Central memory CD8-positive, alpha-beta T cell (primary cell): ENCODE measurements at places on chromosomes 3 and 15.
A peak's percentile ranks its signal among the peaks of the same experiment; 100 is the strongest.

DNA sequence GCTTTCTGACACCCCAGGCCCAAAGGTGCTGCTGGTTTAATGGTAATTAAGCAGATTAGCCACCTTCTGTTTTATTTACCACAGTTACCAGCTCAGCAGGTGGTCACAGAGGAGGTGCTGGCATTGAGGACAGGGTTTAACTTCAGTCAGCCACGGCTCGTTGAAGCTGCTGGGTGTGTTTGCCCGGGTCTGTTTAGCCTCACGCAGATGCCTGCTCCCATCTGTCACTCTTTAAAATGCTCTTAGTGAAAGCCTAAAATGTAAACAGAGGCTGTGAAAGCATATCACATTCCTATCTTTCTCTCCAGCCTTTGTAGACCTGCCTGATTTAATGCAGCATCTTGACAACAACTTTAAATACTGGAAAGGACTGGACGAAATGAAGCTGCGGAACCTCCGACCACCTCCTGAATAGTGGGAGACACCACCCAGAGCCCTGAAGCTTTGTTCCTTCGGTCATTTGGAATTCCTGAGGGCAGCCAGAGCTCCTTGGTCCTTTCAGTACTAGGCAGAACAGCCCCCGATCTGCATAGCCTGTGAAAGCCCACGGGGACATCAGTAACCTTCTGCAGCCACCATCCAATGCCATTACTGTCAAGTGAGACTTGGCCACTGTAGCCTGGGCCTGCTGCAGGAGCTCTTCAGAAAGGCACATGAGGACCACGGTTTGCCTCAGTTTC is 156.0 kb downstream of the PDE8A start:
- DNase-seq, result no peak

DNA sequence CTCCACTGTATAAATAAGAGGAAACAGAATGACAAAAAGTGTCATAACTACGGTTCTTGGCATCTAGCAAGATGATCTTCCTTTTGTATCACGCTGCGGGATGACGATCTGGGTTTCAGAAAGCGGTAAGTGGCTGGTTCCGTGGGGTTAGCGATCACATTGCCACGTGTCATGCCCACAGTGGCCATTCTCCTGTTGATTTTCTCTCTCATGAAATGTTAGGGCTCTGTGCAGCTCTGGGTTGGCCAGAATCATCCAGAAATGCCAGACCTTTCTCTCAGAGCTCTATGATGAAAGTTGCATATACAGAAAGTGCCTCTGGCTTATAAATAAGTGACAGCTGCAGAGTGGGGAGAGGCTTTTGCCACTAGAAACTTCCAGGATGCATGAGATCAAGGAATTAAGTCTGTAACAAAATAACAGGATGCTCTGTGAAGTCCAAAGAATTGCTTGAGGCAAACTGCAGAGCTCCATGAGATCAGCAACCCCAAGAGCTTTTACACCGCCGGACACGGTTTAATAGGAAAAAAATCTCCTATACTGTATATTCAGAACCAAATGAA is 71.6 kb downstream of the ABTB1 start:
- DNase-seq, result no peak

GRCh38 chr3:52225452-52226228 is at the start of gene TLR9:
Gene TLR9 (minus strand): TSS chr3:52225645. CDS start chr3:52225529, 116 bp downstream.
- DNase-seq, result no peak

GRCh38 chr15:73621286-73621826 is 11.8 kb downstream of the NPTN start:
- DNase-seq, result no peak

DNA sequence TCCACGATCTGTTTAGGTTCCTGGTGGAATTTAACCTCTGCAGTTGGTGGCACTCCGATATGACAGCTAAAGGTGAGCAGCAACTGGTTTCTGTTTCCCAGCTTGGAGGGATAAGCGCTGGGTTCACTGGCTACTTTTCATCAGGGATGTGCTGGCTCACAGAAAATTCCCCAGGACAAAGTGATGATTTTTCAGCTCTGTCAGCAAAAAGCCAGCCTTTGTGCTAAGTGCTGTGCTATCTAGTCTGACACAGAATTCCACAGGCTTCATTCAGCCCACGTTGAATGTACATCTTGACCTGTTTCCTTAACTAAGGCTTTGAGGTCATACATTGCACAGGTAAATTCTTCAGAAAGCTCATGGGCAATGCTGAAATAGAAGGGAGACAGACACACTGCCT is 81.5 kb upstream of the LRTM1 start:
- DNase-seq, result no peak

DNA sequence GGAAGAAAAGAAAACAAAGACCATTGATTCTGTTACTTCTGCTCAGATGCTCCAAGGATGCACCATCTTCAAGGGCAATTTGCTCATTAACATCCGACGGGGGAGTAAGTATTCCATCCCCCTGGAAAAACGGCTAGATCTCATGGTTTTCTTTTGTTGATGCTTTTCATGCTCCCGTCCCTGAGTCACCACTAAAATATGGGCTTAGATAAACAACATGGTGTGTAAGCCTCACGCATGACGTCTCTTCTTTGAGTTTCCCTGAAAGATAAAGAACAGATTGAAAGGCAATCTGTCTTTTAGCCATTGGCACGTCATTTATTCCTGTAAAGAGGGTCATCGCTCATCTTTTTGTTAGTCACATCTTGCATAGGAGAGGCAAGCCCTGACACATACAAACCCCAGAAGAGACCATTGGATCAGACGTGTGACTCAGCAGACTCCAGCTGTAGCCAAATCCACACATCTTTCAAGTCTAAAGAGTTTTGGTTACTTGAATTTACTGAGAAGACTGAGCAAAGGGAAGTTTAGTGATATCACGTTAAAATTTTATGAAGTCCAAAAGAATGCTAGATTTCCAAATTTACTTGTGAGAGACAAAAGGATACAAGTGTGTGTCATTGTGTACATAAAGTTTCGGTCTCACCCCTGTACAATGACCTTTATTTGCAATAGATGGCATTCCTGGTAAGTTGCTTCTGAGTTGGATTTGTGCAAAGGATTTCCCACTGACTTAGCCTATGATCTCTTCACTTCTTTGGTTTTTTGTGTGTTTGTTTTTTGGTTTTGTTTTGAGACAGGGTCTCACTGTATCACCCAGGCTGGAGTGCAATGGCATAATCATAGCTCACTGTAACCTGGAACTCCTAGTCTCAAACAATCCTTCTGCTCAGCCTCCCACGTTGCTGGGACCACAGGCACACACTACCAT is 110.5 kb downstream of the PGPEP1L start:
- DNase-seq, result no peak

- no peak for DNase-seq
These were observed 73.1 kb upstream of the PRTG start for GRCh38 chr15:55816017-55816416.

DNA sequence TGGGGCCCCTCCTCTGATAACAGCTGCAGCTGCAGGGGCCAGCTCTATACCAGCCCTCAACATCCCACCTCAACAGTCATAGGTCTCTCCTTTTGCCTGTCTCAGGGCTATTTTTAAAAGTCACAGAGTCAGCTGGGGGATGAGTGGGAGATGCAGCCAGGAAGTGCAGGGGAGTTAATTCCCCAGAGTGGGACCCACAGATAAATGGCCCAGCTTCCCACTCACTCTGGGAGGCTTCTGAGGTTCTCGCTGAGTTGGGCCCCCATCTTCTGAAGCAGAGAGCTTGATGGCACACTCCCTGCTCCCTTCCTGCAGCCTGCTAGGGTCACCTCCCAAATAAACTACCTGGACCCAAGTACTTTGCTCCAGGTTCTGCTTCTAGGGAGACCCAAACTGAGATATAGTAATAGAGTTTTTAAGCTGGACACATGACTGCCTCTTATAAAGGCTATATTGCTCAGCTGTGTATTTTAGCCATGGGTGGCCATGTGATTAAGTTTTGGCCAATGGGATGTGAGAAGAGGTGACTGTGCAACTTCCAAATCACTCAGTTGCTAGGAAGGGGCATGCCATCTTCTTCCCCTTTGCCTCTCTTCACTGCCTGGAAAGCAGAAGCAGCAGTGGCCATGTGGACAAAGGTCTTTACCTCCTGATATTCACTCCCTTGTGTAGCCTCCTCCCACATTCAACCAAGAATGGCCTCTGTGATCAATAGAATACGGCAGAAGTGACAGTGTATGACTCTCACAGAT is 15.5 kb upstream of the VIPR1 start:
- no peak for DNase-seq

DNA sequence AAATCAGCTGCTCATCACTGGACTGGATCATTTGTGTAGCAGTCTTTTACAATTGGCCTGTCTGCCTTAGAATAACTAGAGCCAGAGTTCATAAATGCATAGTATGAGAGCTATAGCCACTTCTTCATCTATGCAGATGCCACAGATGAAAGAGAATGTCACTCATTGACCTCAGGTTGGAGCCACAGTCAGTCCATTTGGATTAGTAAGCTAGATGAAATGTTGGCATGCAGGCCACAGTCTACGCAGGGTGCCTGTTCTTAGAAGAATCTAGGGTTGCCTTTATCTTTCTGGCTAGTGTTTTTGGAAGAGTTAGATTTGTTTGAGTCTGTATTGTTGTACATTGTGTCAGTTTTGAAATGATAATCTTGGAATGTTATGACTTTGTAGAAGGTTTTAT is 25.4 kb upstream of the EDEM1 start:
- no peak for DNase-seq

DNA sequence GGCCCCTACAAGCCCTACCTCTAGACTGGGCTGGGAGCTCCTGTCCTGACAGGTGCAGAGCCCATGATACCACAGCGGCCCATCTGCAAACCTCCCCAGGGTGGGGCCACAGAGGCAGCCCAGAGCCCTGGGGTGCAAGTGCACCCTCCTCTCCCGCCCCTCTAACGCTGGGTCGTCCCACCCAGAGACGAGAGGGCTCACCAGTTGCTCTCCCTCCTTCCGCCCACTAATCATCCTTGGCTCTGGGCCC is 742 bp downstream of the TNK2 start:
- peak; percentile 67 for DNase-seq

GRCh38 chr15:69096196-69096595 is 64.2 kb upstream of the GLCE start:
- no peak for DNase-seq

DNA sequence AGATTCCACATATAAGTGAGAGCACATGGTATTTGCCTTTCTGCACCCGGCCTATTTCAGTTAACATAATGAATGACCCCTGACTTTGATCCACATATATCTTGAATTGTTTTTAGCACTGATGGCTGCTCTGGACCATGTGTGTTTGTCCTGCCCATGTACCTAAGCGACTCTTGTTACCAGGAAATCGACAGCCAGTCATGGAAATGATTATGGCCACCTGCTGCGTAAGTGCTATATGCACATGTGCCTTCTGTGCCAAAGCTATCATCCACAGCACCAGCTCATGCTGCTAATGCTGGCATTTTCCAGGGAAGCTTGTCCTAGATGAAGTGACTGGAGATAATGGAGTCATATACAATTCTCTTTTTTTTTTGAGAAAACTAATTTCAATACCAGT is 103.7 kb downstream of the PEX5L start:
- no peak for DNase-seq

DNA sequence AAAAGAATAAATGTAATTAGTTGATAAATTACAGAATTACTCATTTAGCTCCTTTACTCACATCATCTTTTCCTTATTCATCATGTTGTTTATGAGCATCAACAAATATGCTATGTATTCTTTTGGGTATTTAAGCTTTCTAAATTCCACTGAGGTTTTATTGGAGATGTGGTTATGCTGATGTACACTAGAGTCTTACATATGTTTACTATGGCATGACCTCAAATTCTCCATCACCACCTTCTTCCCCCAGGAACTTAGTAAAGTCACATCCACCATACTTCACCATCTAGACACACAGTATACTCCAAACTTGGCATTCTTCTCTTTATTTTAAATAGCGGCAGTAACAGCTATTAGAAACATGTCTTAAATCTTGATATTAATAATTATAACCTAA is 74.1 kb upstream of the MELTF start:
- DNase-seq, result no peak

DNA sequence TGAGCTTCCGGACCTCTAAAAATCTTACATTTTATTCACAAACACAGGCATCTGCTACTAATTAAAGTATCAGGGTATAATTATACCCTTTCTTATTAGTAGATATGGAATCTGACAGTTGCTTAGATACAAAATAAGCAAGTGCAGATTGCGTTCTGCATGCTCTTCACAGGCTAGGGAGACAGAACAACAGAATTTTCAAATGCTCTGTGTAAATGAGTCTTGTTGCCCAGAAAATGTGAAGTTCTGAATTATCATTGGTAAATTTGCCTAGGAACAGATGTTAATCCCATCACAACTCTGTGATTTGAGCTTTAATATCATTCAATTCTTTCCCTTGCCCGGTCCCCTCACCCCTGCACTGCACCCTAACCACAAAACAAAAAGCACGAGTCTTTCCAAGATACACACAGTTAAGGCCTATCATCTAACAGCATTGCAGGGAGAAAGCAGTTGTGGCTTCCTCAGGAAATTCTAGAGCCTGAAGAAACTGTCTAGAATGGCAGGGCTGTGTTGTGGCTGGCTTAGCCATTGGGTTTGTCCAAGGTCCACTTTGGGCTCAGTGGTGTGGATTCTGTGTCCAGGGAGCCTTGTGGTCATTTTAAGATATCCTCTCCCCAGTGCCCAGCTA is 119.8 kb downstream of the PDCD6IP start:
- no peak for DNase-seq

DNA sequence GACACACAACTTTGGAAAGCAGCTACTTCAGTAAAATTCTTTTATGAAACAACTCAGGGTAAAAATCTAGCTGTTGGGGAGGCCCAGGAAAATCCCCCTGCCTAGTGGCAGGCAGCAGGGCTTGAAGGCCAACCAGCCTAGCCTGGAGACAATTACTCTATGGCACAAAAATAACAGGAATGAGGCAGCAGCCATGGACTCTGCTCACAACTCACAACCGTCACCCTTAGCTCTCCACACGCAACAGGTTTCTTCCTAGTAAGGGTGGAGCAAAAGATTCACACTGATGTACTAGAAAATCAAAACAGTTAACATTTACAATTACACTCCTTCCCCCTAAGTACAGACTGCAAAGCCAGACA is 530 bp upstream of the FBXL22 start:
- no peak for DNase-seq

GRCh38 chr3:68057637-68058320 is 403.4 kb upstream of the SUCLG2 start:
- DNase-seq, result peak; percentile 28

GRCh38 chr15:101225658-101226057 is 26.2 kb downstream of the CHSY1 start:
- DNase-seq, result no peak

- DNase-seq, result no peak
These were observed 222.6 kb downstream of the PDCD6IP start for GRCh38 chr3:34020726-34021680.
